ENCODE measurements at places on chromosomes 1 and 21. TPM values are rescaled to one million over a fixed set of nuclear protein-coding genes. Genes with fewer than 3 reads are reported as not detected.

PTPRU gene
- total RNA-seq, result 39.7 TPM

TCHHL1 gene
- total RNA-seq, result not detected

FCRLA gene
- not detected for total RNA-seq

TTC39A gene
- 15.2 TPM for total RNA-seq

AADACL3 gene
- not detected for total RNA-seq

TENT5C gene
- 8.8 TPM for total RNA-seq

ZMYND12 gene
- 1.6 TPM for total RNA-seq

UBE2U gene
- not detected for total RNA-seq

SLC1A7 gene
- not detected for total RNA-seq

TNFRSF9 gene
- under 0.01 TPM for total RNA-seq

GNAT2 gene
- not detected for total RNA-seq

SPRR2F gene
- total RNA-seq, result not detected

CNR2 gene
- not detected for total RNA-seq

OR14A16 gene
- total RNA-seq, result not detected

SLAMF9 gene
- total RNA-seq, result not detected

L1TD1 gene
- 0.23 TPM for total RNA-seq

OR10X1 gene
- total RNA-seq, result not detected

METTL13 gene
- total RNA-seq, result 18.5 TPM

NBPF4 gene
- total RNA-seq, result 0.46 TPM

SH3BGR gene
- 5.1 TPM for total RNA-seq

ATP1A2 gene
- total RNA-seq, result 131 TPM

TMEM82 gene
- total RNA-seq, result not detected

TSPAN1 gene
- 0.46 TPM for total RNA-seq

TSACC gene
- total RNA-seq, result not detected

FAM72B gene
- 2.8 TPM for total RNA-seq

KRTAP7-1 gene
- total RNA-seq, result not detected

FNDC5 gene
- total RNA-seq, result 30.2 TPM

FH gene
- total RNA-seq, result 99.4 TPM

CELA2A gene
- not detected for total RNA-seq

KCNA3 gene
- 28.8 TPM for total RNA-seq

CFHR3 gene
- not detected for total RNA-seq
